NCI-H1092 (cell line): ENCODE measurements at places on chromosomes 5 and 9.

DNA sequence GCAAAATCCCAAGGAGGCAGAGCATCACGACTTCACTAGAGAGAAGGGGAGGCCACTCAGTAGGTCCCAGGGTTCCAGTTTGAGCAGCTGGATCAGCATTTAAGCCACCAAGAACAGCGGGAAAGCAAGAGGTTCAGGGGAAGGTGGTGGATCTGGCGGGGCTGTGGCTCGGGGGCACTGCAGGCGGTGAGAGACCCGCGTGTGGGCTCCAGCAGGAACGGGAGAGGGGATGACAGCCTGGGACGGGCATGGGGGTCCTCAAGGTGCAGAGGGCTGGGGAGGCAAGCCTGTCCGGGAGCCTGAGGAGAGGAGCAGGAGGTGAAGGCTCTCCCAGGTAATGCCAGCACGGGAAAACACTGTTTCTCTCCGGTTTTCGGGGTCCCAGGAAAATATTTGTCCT, 123.6 kb downstream of the IRX2 start:
- DNase-seq: no peak

DNA sequence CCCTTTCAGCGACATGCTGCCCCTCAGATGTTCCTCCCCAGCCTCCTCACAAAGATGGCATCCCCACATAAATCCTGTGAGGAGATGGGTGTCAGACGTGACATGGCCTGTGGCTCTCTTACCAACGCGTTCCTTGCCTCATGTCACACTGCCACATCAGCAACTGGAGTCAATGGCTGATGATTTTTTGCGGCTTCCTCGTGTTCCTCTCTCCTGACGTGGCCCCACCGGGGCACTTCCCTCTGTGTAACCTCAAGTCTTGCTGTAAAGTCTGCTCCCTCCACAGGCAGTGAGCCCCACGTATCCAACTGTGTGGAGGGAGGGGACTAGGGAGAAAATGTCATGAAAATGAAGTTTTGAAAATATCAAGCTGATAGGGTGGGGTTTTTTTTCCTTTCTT, 53.2 kb upstream of the SHISAL2B start:
- DNase-seq: no peak

GRCh38 chr9:31334837-31335528, 1049.5 kb upstream of the ACO1 start:
- DNase-seq: no peak

DNA sequence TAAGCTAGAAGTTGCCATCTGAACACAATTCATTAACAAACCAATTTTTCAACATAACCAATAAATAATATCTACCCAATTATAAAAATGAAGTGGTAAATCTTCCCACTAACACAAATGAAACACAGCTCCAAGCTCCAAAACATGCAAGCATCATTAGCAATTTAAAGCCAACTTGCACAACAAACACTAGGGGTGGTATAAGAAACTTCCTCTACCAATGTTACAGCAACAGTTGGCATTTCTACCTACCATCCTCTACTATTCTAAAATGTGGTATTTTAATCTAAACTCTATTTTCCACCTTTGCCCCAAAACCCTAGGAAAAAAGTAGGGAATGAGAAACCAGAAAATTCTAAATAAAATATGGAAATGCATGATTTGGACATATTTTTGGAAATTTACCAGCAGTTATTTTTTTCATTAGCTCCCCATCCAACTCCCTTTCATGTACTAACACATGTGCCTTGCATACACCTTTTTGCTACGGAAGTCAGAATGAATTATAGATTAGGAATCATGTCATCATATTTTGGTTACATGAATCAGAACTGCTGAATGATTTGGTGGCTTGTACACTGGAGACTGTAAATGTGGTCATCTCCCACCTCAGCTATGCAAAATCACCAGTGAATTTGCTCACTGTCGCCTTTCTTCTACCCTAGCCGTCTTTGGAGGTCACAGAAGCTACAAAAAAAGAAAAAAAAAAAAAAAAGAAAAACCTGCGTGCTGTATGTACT, 4.1 kb downstream of the NR6A1 start:
- DNase-seq: no peak

GRCh38 chr9:134065612-134066419, 2.0 kb downstream of the BRD3 start:
- no peak for DNase-seq

- no peak for DNase-seq
Observed at GRCh38 chr9:129553277-129553676, 67.6 kb downstream of the C9orf50 start.

DNA sequence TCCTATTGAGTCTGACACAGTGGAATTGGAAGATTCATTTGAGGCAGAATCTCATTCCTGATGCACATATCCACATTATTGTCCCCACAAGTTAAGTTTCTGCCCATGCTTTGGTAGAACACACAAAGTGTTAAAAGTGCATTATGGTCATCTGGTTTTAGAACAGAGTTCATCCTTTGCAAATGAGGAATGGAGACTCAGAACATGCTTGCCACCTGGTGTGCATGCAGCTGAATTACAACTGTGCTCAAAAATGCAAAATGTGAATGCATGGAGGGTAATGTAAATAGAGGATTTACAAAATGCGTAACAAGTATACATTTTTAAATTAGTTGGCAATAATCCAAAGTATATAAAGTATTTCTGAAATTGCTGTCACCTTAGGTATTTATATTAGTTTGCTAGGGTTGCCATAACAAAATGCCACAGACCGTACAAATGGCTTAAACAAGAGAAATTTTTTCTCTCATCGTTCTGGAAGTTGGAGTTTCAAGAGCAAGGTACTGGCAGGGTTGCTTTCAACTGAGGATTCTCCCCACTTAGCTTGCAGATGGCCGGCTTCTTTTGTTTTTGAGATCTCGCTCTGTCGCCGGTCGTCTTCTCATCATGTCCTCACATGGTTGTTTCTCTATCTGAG, 671.1 kb downstream of the TAF11L14 start:
- DNase-seq: no peak
